D341Med (cell line): ENCODE measurements at places on chromosomes 3 and 15.

DNA sequence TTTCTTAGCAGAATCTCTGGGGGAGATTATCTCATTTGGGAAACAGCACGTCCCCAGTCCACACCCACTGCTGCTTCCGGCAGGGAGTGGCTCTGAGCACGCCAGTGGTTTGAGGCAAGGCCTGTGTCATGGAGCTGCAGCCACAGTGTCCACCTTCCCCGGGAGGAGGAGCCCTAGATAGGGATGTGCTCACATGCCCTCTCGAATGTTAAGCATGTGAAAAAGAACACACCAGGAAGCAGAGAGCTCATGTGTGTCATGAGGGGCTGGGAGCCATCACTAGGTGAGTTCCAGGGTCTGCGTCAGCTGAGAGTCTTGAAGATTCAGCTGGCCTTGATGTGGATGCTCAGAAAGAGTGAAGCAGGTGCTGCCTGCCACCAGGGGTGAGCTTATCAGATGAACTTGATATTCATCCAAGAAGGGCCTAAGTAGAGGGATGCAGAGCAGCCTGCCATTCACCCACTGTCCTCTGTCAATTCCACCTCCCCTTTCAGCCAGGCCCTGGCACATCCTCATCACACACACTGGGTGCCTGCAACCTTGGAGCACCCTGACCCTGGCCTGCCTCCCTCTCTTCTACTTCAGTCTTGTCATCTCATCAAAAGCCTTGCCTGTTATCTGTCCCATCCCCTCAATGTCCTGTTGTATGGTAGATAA, 16.3 kb downstream of the ITGA11 start:
- DNase-seq: no peak

- DNase-seq: no peak
Measured at GRCh38 chr3:59258550-59259260, 208.9 kb upstream of the CFAP20DC start.

GRCh38 chr3:170154084-170154483, 27.4 kb downstream of the PHC3 start:
- no peak for DNase-seq

- no peak for DNase-seq
Measured at GRCh38 chr3:141239511-141240281, 8.1 kb downstream of the PXYLP1 start.

- no peak for DNase-seq
Measured at GRCh38 chr3:113018536-113019181, 27.9 kb downstream of the GTPBP8 start.

DNA sequence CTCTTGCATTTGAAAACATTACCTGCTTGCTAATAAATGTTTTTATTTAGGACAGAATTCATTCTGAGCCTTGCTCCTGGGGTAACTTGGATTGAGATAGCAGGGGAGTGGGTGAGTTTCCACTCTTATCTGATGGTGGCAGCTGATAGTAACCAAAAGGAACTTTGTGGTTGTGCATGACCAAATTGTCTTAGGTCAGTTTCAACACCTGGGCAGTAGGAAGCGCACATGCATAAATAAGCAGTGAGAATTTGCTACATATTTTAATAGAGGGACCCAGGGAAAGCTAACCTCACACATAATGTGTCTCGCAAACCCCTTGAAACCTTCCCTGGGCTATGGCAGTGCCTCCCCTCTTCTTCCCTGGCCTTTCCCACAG, 65.4 kb upstream of the XCR1 start:
- no peak for DNase-seq

DNA sequence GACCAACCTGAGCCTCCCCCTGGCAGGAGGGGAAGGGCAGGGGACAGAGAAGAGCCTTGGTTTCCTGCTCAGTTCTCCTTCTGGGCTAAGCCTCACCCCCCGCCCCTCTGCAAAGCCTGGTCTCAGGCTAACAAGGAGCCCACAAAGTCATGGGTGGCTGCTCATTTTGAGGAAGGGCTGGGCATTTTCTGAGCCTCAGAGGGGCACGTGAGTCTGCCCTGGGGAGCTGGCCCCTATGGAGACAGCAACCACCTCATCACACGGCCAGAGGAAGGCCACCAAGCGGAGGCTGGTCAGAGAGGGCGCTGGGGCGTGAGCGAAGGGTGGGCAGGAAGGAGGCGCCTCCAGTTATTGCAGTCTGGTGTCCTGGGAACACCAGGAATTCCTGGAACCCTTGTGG, 18.7 kb downstream of the ABTB1 start:
- no peak for DNase-seq

DNA sequence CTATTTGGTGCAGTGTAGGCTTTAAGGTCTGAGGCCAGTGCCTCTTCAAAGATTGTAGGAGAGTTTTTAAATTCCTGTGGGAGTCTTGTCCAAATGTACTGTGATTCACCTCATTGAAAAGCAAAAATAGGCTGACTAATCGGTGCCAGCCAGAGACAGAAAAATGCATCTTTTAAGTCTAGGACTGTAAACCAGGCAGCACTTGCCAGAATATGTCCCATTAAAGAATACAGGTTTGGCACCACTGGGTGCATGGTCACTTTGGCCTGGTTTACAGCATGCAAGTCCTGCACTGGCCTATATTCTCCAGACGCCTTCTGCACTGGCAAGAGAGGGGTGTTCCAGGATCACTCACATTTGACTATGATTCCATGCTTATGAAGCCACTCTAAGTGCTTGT, 20.3 kb upstream of the NOX5 start:
- no peak for DNase-seq
